Smooth muscle cell of trachea (primary cell): ENCODE measurements at places on chromosomes 5 and 9. TPM values are rescaled to one million over a fixed set of nuclear protein-coding genes. Genes with fewer than 3 reads are reported as not detected.

Gene EQTN
- not detected in 2 replicates for total RNA-seq

Gene TRIM36
- total RNA-seq, result 0.29 and 0.33 TPM in 2 replicates

Gene SAPCD2
- total RNA-seq, result 1.5 and 8.0 TPM in 2 replicates

Gene CMYA5
- 6.0 and 11.2 TPM in 2 replicates for total RNA-seq

Gene ZNF454
- total RNA-seq, result 1.6 and 2.5 TPM in 2 replicates

Gene ARID3C
- total RNA-seq, result not detected in 2 replicates

Gene RORB
- 0.87 and 1.5 TPM in 2 replicates for total RNA-seq

Gene PCDHA9
- under 0.01 TPM in 2 replicates for total RNA-seq
